Esophagus squamous epithelium (tissue), 5 donors: ENCODE measurements at places on chromosomes 11 and 22.

- no peak for DNase-seq
Observed at GRCh38 chr11:128465946-128466705, 121.2 kb downstream of the ETS1 start.

DNA sequence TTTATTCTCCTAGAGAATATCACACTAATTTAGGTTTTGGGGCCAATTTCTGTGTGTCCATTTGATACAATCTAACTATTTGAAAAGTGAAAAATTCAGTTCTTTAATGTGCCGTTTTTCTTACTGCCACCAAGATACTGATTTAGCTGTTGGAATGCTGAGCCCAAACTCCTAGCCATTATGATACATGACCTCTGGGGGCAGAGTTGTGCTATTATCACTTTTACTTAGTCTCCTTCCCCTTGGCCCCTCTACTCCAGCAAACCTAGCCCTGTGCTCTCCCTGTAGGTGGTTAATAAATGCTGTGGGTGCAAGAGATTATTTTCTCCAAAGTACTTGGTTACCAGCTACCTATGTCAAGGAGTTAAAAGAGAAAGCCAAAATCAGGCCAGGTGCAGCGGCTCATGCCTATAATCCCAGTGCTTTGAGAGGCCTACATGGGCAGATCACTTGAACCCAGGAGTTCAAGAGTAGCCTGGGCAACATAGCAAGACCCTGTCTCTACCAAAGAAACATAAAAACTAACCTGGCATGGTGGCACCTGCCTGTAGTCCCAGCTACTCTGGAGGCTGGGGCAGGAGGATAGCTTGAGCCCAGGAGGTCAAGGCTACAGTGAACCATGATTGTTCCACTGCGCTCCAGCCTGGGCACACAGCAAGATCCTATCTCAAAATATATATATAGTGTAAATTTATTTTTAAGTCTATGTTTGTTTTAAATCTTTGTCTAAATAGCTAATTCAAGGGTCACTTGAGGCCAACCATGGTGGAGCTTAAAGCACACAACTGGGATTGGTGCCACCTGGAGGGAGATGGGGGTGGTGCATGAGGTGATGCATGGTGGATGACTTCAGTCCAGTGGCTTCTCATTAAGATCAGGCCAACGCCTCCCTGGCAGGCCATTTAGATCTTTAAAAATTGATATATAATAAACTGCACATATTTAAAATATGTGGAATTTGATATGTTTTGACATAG, 193.2 kb upstream of the PLET1 start:
- DNase-seq: no peak

- no peak for DNase-seq
Observed at GRCh38 chr11:35750315-35750714, 87.7 kb downstream of the TRIM44 start.

GRCh38 chr22:27794226-27794625, 7.3 kb downstream of the MN1 start:
- DNase-seq: no peak

DNA sequence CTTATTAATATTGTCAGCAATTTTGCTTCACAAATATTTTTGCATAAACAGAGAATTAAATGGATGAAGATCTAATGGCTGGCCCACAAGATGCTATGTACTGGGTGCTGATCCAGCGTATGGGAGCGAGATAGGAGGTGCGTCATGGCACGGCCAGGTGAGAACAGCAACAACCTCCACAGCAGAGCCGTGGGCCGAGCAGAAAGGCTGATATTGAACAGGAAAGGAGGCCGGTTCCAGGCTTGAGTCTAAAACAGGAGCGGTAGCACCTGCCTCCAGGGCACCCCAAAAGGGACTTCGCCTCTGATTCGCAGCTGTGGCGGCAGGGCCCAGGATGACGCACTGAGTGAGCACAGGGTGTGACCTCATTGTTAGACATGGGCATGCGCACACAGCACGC, 1502.1 kb downstream of the TBC1D22A start:
- DNase-seq: no peak

DNA sequence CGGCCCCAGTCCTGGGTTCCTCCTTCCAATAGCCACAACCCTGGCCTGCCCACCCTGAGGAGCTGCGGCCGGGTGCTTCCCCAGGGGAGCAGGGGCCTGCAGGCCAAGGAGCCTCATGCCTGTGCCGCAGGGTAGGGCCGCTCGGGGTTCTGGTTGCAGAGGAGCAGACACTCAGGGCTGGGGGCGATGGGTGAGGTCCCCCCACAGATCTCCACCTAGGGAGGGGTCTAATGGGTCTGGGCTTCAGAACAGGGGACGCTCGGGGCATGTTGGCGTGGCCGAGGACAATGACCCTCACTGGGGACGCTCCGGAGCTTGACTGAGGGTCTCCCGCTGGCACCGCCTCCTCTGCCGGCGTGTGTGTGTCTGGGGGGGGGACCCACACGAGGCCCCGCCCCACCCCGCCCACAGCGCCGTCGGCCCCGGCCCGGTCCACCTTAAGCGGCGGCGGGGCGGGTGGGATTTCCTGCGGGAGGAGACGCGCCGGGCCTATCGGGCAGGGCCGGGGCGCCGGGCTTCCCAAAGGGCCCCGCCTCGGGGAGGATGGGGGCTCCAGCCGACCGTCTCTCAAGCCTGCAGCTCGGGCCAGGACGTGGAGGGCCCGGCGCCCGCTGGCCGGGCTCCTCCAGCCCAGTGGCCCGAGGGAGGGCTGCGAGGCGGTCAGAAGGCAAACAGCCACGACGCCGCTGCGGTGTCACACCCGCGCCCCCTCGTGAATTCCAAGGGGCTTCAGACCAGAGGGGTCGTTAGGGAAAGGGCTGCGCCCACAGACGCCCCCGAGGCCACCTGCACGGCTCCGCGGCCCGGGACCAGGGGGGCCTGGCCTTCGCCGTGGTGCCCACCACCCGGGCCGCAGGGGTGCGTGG, 640 bp upstream of the ZDHHC8 start:
- DNase-seq: peak; percentile 31

DNA sequence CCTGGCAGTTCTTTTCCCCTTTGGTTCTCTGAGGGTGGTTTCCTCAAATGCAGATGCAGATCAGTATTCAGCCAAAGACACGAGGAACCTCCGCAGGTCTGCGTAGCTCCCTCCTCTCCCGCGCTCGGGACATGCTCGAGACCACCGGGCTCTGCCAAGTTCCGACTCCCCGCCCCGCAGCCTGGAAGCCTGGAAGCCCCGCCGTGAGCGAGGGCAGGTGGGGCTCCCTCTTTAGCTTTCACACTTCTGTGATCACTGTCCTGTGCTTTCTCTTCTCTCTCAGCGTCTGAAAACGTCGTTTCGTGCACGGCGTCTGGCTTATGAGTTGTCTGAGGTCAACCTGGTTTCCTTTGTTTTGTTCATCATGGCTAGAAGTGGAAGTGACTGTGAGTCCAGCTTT, 26.6 kb downstream of the ZBED4 start:
- no peak for DNase-seq

DNA sequence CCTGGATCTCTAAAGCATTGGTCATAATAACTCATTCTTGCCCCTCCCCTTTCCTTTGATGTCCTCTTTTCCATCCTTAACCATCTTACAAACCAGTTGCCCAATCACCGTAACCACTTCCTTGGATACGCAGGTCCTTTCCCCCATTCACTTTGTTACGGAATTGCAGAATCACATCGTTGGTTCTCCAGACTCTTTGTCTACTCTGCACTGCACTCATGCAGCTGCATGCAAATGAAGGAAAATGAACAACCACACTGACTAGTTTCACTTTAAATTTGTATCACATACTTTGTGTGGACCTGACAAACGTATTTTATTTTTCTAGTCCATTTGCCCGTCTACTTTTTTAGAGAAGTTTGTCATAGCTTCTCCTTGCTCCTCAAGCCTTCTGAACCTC, 69.9 kb downstream of the SLC5A12 start:
- DNase-seq: no peak

GRCh38 chr11:96221244-96222070, 121.5 kb downstream of the MAML2 start:
- no peak for DNase-seq

DNA sequence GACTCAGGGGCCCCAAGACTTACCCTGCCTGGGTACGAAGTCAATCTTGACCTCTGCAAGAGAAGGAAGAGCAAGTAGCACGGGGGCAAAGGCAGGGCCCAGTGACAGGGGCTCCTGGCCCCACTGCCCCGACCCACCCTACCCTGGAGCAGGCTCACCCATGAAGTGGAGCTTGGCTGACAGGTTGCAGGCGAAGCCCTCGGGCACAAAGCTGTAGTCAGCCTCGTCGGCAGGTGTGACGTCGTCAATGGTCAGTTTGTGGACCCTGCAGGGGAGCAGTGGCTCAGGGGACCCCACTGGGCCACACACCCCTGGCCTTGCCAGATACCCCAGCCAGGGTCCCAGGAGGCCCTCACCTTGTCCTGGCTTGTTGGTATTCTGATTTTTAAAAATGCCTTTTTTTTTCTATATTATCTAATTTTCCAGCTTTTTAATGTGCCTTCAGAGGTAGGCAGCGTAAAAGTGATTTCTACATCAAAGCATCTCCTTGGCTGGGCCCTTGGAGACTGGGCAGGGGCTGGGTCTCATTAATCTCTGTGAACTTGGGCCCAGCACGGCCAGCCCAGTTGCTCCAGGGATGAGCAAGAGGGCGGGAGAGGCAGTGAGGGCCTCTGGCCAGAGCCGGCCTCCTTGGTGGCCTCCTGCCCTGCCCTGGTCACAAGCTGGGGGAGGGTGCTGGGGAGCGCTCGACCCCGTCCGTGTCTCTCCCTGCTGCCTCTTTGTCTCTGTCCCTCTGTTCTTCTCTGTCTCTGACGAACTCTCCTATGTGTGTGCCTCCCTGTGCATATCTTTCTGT, 11.3 kb downstream of the MYBPC3 start:
- DNase-seq: no peak

- no peak for DNase-seq
Observed at GRCh38 chr22:28351476-28351875, 328.2 kb downstream of the TTC28 start.

DNA sequence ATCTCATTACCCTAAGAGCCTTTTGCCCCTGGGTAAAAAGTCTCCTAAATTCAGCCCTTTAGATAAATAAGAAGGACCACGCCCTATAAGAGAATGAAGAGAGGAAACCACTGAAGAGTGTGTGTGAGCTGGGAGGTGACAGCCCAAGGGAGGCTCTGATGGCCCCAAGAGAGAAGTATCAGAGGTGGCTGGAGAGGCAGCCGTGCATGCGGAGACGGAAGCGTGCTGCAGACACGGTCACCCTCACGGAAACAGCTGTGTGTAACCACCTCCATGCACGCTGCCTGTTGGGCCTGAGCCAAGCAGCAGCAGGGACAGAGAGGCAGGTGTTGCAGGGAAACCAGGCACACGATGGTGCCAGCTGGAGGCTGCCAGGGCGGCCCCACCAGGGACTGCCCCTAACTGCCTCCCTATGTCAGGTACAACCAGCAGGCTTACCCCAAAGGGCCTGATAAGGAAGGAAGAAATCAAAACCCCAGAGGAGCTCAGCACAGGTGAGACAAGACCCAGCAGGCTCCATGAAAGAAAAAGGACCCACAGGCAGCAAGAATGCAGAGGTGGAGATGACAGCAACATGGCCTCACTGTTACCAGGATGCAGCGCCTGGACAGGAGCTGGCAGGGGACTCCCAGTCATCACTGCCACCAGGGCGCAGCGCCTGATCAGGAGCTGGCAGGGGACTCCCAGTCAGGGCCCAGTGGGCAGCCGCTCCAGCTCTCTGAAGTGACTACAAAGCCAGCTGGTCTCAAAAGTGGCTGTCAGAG, 7.8 kb downstream of the LARGE2 start:
- DNase-seq: peak; percentile 42

DNA sequence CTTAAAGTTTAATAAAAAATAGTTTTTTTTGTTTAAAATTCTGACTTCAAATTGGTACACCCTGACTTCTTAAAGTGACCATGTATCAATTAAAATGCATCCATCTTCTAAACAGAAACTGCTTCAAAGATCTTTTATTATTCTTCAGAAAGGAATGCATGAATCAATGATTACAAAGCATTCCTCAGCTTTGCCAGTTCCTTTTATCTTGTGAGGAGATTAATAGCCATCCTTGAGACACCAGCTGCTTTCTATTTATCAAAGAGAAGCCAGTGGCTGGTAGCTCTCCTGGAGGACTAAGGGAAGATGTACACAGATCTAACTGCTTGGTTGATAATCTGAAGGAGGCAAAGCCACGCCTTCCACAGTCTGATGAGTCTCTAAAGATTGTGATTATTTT, 2222.5 kb downstream of the LRRC4C start:
- DNase-seq: no peak

- DNase-seq: no peak
Observed at GRCh38 chr22:43845981-43846380, 16.3 kb downstream of the SULT4A1 start.

DNA sequence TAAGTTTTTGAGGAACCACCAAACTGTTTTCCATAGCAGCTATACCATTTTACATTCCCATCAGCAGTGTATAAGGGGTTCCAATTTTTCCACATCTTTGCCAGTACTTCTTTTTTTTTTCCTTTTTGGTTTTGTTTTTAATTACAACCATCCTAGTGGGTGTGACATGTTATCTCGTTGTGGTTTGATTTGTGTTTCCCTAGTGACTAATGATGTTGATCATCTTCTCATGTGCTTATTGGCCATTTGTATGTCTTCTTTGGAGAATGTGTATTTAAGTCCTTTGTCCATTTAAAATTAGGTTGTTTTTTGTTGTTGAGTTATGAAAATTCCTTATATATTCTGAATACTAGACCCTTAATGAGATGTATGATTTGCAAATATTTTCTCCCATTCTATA, 59.3 kb downstream of the STIM1 start:
- DNase-seq: no peak

- no peak for DNase-seq
Observed at GRCh38 chr22:23001463-23001862, 68.9 kb upstream of the GNAZ start.

GRCh38 chr22:27705408-27706080, 96.0 kb downstream of the MN1 start:
- DNase-seq: no peak

DNA sequence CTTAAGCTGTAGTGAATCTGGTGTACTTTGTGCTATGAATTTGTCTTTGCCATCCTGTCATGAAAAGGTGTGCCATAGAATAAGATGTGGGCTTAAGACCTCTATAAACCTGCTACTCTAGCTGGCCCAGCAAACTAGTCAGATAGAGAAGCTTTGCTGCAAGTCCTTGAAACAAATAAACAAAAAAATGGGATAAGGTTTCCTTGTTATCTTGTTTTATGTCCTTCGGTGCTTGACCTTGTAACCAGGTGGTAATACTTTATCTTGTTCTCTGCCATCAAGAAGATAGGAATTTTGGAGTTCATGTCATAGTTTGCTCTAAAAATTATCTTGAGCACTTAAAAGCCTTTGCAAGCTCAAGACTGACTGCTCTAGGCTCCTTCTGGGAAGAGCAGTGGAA, 14.3 kb upstream of the TMEM86A start:
- DNase-seq: no peak
